Immature natural killer cell (primary cell): ENCODE measurements at places on chromosomes 3 and 15. TPM values are rescaled to one million over a fixed set of nuclear protein-coding genes. Genes with fewer than 3 reads are reported as not detected.

Gene LMCD1
- 0.24 TPM for polyA plus RNA-seq

Gene GOLGA6L9
- 0.19 TPM for polyA plus RNA-seq

Gene SLC7A14
- not detected for polyA plus RNA-seq

Gene SERINC4
- 0.72 TPM for polyA plus RNA-seq

Gene IGDCC3
- polyA plus RNA-seq = not detected

Gene ISLR2
- polyA plus RNA-seq = not detected

Gene GREM1
- not detected for polyA plus RNA-seq

Gene STRA6
- not detected for polyA plus RNA-seq

Gene PLS1
- 6.2 TPM for polyA plus RNA-seq

Gene B4GALT4
- polyA plus RNA-seq = 29.0 TPM

Gene CKMT1B
- not detected for polyA plus RNA-seq

Gene RBPMS2
- 1.2 TPM for polyA plus RNA-seq

Gene KIF7
- polyA plus RNA-seq = not detected

Gene LRRC31
- not detected for polyA plus RNA-seq

Gene MYLK
- polyA plus RNA-seq = 0.89 TPM

Gene HRH1
- polyA plus RNA-seq = 0.97 TPM

Gene TP53BP1
- polyA plus RNA-seq = 7.8 TPM
